NCI-H2081 treated with DMSO at 0.1 percent for 48 hours (cell line): ENCODE measurements at places on chromosomes 1 and 21.

GRCh38 chr1:22892789-22893188 lies 79.9 kb downstream of the LACTBL1 start:
- no peak for DNase-seq

GRCh38 chr1:41242342-41243078 lies 404 bp upstream of the SCMH1 start:
- no peak for DNase-seq

DNA sequence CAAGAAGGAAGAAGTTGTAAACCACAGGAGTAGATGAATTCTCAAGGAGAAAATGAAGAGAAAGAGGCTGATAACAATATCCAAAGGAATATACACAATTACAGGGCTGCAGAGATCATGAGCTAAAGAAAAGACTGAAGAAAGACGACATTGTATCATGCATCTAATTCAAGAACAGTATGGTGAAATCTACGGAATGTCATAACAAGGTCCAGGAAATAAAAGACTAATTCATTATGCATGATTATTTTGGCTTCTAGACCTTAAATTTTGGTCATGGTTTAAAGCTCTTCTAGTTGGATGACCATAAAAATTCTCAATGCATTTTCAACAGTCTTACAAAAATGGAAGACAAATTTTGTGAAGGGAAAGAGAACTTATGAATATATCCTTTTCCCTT lies 71.7 kb downstream of the SH3GLB1 start:
- no peak for DNase-seq

- no peak for DNase-seq
Measured at GRCh38 chr1:203044546-203045250, 18.4 kb downstream of the PPFIA4 start.

DNA sequence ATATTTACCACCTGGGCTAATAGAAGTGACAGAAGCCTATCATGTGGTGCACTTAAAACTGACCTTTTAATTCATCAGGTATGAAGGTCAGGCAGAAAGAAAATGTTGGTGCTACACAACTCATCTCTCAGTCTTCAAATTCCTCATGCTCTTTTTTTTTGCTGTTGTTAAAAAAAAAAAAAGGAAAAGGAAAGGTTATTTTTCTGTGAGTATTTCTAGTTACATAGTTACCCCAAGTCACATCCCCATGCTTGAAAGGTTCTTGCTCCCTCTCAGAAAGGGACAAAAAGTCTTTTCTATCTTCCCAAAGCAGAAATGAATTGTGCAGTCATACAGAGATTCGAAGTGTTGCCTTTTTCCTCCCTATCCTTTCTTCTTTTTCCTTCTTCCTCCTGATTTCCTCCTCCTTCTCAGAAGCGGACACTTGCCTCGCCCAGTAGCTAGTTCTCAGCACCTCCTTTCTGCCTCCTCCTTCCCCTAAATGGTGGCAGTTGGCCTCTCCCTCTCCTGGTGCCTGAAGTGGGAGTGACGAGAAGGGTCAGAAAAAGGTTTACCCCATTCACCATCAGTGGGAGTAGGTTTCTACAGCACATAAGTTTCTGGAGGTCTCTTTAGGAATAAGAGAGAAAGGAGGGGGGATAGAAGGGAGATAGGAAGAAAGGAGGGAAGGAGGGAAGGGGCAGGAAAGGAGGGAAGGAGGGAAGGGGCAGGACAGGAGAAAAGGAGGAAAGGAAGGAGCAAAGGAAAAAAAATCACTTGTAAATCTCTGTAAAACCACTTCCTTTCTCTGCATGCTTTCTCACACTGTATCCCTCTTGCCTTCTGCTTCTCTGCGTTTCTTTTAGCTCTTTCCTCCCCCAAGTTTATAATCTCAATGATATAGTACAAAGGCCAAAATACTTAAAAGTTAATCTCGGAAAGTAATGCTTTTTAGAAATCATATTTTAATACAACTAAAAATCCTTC lies 20.4 kb upstream of the C1orf105 start:
- DNase-seq = no peak

- no peak for DNase-seq
Measured at GRCh38 chr1:47160716-47161115, 23.5 kb downstream of the CYP4A22 start.

- DNase-seq = no peak
Measured at GRCh38 chr1:40438391-40439015, 11.8 kb upstream of the ZFP69B start.

DNA sequence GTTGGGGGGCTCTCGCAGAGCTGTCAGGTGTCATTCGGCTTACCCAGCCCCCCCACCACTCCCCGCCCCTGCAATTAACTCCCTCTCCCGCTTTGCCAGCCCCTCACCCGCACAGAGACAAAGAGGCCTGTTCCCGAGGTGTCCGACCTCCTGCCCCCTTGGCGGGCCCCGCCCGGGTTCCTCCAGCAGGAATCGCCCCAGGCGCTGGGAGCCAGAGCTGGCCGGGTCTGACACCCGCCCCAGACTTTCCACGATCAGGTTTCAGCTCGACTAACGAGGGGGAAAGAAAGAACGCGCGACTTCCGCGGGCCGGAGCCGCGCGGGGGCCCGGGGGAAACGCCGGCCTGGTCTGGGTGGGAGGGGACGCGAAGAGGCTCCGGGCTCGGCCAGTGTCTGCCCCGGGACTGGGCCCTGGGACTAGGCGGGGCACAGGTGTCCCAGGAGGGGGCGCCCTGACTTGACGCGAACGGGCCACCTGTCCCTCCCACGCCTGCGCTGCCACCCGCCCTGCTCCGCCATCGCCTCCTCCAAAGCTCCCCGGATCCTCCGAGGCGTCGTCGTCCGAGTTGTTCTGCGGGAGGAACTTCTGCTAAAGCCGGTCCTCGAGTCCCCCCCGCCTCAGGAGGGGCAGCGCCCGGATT lies 36.4 kb upstream of the HHAT start:
- DNase-seq = no peak

- no peak for DNase-seq
Measured at GRCh38 chr21:31720330-31720729, 11.6 kb downstream of the SCAF4 start.

DNA sequence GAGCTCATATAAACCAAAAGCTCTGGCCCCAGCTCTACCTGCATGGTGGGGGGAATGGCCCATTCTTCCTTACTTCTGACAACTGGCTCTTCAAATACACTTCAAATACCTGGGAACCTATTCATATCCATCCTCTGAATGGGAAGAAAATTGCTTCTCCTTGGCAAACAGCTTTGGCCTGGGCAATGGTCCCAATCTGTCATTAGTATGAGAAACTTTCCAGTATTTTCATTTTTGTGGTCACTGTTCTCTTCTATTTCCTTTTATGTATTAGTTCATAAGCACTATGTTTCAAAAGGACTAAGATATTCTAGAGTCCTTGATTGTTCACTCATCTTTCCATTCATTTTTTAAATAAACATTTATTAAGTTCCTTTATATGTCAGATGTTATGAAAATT lies 5.2 kb upstream of the HSD3B2 start:
- no peak for DNase-seq

GRCh38 chr1:230495891-230496385 lies 69.8 kb upstream of the PGBD5 start:
- no peak for DNase-seq

- no peak for DNase-seq
Measured at GRCh38 chr1:20496241-20496661, 10.2 kb upstream of the CAMK2N1 start.

GRCh38 chr1:219062161-219062560 lies 111.5 kb upstream of the LYPLAL1 start:
- no peak for DNase-seq

- DNase-seq = no peak
Measured at GRCh38 chr21:46284733-46285132, 678 bp downstream of the MCM3AP start.

DNA sequence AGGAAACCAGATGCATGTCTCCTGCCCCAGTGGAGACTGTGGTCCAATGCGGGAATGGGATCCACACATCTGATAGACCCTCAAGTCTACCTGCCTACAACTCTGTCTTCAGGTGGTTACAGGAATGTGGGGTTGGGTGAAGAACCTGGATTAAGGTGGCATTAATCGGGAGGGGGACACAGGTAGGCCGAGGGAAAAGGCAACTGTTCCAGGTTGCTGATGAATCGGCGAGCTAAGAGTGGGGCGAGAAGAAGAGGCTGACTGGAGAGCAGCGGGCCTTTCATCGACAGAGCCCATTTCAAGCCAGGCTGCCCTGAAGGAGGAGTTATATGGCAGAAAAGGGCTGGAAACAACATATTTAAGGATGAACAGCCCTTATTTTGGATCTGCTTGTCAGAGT lies 836 bp downstream of the CD2 start:
- no peak for DNase-seq

- no peak for DNase-seq
Measured at GRCh38 chr1:94992161-94992560, 65.3 kb upstream of the CNN3 start.

DNA sequence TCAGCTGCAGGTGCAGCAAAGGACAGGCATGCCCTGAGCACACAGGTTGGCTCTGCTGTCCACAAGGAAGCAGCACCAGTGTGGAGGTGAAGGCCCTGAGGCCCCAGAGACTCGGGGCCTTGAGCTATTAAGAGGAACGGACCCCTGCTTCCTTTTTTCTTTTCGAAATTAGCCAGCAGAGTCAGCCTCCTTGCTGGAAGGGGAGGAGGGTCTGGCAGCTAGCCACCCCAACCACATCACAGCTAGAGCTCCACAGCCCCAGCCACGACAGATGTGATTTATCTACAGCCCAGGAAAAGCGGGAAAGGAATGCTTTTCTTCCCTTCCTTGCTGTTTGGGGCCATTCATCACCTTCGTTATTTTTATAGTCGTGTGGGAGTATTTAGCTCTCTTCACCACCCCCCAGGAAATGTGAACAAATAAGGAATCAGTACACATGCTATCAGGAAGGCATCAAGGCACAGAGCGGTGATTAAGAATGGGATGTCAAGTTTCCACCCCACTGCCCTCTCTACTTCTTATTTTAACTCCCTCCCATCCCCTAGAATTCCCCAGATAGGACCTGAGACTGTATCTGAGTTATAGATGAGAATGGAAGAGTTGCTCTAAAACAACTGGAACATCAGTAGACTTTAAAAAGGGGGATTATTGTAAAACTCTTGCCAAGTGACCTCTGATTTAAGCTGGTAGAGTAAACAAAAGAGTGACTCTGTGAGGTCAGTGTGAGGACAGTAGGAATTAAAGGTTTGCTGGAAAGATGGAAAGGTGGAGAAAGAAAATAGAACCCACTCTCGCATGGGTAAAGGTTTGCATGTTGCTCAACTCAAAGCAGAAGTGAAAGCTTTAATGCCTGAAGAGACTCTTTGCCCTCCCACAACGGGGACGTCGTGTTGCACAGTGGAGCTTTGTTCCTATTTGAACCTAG lies 224.7 kb upstream of the GJB5 start:
- no peak for DNase-seq

GRCh38 chr1:203281851-203282661 lies 23.3 kb upstream of the BTG2 start:
- DNase-seq = no peak
